NCI-H69 (cell line): ENCODE measurements at places on chromosomes 4 and X.

GRCh38 chr4:118213101-118213500 is 139.7 kb downstream of the PRSS12 start:
- DNase-seq = peak; percentile 46

GRCh38 chr4:115274545-115274944 is 161.1 kb upstream of the NDST4 start:
- DNase-seq = peak; percentile 2

GRCh38 chr4:62023633-62024032 is 823.5 kb downstream of the ADGRL3 start:
- DNase-seq = no peak

GRCh38 chr4:11312389-11312788 is 116.3 kb downstream of the HS3ST1 start:
- no peak for DNase-seq

GRCh38 chr4:123921339-123921738 is 524.7 kb downstream of the SPRY1 start:
- DNase-seq = no peak

DNA sequence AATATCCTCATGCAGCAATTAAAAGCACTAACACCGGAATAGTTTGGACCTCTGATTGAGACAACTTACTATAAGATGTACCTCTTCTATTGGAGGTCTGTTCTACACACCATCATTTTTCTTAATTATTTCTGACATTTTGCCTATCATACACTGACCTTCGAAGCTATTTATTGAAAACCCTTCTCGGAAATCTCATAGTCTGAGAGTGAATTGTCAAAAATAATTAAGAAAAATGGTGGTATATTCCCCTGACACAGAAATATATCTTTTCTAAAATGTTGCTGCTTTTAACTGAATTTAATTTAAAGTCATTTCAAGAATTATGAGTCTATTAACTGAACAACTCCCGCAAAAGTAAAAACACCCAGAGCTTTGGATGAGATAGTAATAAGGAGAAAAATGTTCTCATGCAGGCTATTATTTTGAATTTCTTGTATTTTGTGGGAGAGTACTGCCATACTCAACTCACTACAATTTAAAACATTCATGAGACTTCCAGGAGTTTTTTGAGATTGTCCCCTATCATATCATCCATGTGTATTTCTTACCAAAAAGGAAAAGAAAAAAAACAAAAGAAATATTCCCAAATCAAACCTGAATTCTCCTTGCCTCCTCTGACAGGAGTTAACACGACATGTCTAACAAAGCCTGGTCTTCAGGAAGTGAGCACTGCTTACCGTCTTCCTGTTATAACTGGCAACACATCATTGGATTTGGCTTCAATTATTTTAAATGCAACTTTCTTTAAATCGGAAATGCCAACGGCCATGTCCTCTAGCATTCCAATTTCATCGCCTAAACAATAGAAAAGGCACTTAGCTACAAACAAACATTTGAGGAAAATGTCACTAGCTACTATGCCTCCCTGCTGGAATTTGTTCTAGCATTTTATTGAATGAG is 485.3 kb downstream of the IL15 start:
- DNase-seq = no peak

GRCh38 chr4:80189956-80190677 is 7.2 kb upstream of the PRDM8 start:
- no peak for DNase-seq

DNA sequence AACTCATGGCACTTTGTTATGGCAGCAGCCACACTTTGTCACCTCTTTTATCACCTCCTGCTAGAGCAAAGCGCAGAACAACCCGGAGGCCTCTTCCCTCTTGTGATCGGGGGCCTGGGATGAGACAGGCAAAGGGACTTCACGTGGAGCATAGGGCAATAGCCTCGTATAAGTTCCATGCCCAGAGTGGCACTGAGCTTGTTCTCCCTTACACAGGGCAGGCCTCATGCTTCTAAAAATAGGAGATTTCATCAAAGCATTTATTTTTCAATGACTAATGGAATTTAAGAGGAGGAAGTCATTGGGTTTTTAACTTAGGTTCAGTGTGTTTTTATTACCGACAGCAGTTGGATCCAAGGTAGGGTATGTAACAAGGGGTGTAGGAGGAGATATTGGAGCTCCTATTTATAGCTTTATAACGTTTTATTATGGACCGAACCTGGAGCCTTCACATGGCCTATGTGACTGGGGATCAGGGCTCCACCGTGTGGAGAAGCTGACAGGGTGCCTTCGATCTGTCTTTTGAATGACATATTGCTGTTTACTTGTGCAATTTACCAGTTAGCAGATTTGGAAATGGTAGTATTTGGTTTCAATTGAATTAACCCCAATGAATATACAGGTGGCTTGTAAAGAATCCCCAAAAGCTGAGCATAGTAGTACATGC is 93.8 kb downstream of the SLC2A9 start:
- DNase-seq = no peak

DNA sequence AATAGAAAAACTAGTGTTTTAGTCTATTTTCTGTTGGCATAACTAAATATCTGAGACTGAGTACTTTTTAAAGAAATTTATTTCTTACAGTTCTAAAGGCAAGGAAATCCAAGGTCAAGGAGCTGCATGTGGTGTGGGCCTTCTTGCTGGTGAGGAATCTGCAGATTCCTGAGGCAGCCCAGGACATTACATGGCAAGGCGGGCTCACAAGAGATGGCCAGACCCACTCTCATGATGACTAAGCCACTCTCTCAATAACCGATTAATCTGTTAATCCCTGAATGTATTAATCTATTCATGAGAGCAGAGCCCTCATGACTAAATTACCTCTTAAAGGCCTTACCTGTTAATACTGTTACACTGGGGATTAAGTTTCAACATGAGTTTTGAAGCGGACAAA is 340.8 kb downstream of the GRXCR1 start:
- DNase-seq = no peak
